Activated CD4-positive, CD25-positive, alpha-beta regulatory T cell (primary cell): ENCODE measurements at places on chromosomes 5 and 9.

- DNase-seq, result no peak
Measured at GRCh38 chr9:127128341-127129072, 6.1 kb upstream of the ANGPTL2 start.

GRCh38 chr9:84781931-84782866 is 112.7 kb downstream of the NTRK2 start:
- no peak for DNase-seq

GRCh38 chr5:109351988-109352864 is 57.5 kb downstream of the PJA2 start:
- DNase-seq, result no peak

- no peak for DNase-seq
Measured at GRCh38 chr5:128553747-128554146, 15.7 kb upstream of the FBN2 start.

GRCh38 chr5:135497971-135498636 is 37.7 kb downstream of the NEUROG1 start:
- DNase-seq, result no peak

GRCh38 chr5:151571270-151572173 is 19.6 kb downstream of the FAT2 start:
- no peak for DNase-seq

- no peak for DNase-seq
Measured at GRCh38 chr9:135982499-135983207, 21.5 kb upstream of the UBAC1 start.

- no peak for DNase-seq
Measured at GRCh38 chr9:14347406-14348122, 33.6 kb upstream of the NFIB start.

DNA sequence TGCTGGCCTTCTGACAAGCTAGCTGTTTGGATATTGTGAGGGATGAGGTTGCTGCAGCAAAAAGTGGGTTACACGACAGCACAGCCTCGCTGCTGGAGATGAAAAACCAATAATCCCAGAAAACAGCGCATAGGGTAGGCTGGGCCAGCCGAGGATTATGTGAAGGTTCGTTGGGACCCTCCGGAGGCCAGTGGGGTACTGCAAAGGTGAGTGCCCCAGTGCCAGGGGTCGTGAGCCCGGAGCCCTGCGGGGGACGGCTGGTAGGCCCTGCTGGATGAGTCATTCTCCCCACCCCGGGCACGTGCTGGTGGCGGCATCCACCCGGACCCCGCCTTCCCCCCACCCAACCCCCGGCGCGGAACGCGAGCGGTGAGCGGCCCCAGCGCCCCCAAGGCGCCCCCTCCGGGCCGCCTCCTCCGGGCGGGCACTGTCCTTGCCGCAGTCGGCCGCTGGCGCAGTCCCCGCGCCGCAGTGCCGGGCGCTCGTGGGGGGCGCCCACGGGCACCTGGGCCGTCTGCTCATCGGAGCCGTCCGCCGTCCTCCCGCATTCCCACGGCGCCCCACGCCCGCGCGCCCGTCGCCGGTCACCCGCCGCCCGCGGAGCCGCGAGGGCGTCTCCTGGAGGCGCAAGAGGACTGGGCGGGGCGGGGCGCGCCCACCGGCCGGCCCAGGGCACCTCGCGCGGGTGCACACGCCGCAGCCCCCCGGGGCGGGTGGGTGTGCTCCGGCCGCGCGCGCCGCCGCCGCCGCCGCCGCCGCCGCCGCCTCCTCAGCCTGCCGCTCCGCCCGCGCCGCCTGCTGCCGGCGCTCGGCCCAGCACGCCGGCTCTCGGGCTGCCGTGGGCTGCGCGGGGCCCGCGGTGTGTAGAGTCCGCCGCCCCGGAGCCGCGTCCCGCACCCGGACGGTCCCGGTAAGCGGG is at the start of gene PHF24:
Gene PHF24, plus strand, starts transcription at position 794 of the 919 bp plus-strand sequence. CDS start 13,014 bp downstream, outside the sequence.
- DNase-seq, result no peak

DNA sequence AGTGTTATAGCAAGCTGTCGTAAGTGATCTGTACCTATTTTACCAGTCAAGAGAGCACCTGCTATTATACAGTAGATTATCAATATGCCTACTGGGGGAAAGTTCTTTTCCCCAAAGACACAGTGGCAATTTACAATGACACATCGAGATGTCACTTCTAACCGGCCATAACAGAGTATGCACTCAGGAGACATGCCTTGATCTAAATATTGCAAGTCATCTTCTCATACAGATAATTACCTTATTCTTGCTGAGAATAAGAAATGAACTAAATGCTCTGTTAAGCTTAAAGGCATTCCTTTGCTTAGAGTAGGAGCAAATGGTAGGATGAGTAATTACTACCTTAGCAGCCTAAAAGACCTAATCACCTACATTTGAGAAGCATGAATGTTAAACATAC is 71.6 kb downstream of the PKD2L2 start:
- DNase-seq, result no peak

DNA sequence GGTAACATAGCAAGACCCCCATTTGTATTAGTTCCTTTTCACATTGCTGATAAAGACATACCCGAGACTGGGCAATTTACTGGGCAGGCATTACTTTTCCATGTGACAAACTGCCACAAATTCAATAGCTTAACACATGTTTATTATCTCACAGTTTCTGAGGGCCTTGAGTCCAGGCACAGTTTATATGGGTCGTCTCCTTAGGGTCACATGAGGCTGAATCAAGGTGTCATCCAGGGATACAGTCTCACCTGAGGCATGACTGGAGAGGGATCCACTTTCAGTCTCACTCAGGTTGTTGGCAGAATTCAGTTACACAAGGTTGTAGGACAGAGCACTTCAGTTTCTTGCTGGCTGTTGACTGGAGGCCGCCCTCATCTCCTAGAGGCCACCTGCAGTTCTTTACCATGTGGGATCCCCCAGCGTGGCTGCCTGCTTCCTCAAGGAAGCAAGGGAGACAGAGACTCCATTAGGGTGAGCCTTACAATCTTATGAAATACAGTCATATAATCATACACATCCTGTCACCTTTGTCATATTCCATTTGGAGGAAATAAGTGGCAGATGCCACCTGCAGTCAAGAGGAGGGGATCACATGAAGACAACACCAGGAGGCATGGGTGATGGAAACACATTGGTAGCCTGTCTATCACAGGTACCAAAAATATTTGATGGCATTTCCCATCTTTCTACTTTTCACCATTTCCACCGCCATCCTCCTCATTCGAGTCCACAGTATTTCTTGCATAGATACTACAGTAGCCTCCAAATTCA is 15.1 kb upstream of the ERAP1 start:
- DNase-seq, result no peak

- no peak for DNase-seq
Measured at GRCh38 chr9:98907055-98907454, 36.7 kb upstream of the COL15A1 start.

DNA sequence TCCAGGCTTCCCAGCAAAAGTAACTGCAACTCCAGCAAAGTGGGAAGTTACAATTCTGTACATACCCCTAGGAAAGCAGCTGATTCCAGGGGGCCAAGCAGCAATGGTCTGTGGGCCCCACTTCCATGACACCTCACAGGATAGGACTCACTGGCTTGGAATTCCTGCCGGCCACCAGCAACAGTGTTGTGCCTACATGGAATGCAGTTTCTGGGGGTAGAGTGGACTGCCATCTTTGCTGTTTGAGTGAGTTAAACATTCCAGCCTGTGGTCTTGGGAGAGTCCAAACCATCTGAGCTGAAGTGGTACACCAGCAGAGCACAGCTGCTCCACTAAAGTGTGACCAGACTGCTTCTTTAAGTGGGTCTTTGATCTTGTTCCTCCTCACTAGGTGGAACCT is 13.4 kb upstream of the FBN2 start:
- no peak for DNase-seq

DNA sequence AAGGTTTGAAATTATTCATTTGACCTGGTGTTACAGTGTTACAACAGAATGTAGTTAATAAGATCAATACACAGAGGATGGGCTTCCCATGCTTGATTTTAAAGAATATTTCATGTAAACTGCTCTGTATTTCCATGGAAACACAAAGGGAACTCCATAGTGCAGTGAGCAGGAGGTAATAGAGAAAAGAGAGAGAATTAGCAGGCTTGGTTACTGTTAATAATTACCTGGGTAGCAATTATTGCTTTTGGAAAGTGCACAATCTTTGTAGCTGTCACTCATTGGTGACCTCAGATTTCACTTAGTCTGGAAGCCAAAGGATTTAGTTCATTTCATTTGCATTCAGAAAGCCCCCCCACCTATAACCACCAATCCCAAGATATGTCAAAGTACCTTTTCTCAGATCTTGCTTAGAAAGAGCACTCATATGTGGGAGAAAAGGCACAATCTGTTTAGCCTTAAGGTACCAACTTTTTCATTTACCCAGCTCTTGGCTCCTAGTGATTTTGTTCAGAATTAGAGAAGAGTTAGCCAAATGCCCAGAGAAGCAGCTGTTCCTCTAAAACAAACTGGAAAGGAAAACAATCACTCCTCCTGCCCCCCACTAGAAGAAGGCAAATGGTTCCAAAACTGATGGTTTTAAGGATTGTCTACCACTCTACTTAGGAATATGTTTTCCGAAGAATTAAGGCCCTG is 234.5 kb upstream of the SLC24A2 start:
- no peak for DNase-seq

DNA sequence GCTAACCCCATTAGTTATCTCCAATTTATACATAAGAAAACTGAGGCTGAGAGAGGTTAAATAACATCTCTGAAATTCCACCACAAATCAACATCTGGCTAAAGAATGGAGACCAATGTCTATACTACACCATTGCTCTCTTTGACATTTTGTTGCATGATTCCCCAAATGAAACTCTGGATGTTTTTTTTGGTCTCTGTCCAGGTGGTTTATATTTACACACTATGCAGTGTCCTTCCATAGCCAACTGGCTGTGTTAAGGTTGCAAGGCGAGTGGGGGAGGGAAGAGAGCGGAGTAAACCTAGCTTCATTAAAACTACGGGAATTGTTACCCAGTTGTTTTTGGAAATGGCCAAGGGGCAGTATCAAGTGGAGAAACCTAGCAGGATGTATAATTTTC is 67.2 kb downstream of the KIF4B start:
- no peak for DNase-seq

DNA sequence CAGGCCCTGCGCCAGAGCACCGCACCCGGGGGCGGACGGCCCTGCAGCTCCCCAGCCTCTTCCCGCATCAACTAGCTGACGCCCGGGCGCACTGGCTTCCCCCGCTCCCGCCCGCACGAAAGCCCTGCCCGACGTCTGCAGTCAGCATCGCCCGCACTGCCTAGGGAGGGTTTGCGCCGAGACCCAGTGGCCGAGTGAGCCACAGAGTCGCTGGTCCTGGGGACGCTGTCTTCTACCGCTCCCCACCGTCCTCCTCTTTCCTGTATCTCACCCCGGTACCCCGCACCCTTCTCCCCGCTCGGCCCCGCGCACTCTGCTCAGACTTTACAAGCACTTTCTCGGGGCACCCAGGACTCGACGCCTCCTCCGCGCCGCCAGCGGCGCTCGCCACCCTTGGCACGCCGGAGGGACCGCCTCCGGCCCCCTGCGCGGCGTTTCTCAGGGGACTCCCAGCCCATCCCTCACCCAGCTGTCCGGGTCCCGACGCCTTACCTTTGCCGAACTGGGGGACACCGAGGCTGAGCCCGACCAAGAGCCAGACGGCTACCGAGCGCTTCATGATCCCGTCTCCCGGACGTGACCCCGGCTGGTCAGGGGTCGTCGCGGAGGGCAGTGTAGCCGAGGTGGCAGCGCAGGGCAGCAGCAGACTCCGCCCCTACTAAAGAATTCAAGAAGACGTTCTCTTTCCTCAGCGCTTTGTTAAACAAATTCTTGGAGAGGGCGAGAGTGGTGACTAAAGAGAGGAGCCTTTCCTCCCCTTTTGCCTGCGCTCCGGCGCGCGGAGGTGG is 670 bp downstream of the EDIL3 start:
- DNase-seq, result no peak

- no peak for DNase-seq
Measured at GRCh38 chr5:5767286-5767928, 344.9 kb downstream of the ICE1 start.

DNA sequence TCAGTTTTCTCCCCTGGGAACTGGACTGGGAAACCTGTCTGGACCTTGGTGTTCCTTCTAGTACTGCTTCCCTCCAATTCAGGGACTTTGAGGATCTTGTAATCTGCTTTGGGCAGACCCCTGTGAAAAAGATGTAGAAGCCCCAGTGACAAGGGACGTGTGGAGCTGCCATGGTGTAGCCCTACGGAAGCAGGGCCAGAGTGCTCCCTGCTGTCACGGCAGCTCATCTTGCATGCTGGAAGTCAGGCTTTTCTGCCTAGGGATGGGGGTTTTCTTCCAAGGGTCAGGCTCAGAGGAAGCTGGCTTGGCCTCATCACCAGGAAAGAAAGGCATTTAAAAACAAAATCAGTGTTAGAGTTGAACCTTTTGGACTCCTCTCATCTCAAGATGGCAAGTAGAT is 86.4 kb downstream of the AMBP start:
- DNase-seq, result no peak

GRCh38 chr9:19629488-19629887 is 159.3 kb downstream of the SLC24A2 start:
- no peak for DNase-seq

DNA sequence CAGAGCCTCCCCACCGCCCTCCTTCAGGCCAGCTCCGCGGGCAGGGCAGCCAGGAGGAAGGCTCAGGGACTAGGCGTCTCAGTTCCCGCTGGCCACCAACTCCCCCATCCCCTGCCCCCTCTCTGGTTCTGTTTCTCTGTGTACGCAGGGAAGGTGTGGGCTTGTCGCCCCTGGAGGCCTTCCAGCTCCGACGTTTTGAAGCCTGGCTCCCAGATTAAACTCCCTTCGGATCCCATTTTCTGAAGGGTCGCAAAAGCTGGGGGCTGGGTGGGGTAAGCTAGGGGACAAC is 346 bp downstream of the ATOX1 start:
- no peak for DNase-seq

- no peak for DNase-seq
Measured at GRCh38 chr5:141558150-141558549, 60.6 kb downstream of the DIAPH1 start.

DNA sequence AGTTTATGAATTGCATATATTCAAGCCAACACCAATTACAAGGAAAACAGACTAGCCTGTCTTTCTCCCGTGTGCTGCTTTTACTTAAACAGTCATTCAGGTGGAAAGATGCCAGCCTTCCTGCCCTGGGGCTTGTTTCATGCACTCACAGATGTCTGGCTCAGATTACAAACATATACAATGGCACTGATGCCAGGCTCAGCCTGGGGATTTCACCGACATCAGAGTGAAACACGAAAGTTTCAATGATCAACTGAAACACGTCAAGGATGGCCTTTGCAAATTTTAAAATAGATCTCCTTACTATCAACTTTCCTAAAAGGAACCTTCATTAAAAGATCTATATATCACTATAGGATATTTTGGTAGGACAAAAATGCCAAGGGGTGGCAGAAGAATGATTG is 1576.5 kb downstream of the EFNA5 start:
- DNase-seq, result no peak

GRCh38 chr9:138043411-138044345 is 166.1 kb downstream of the CACNA1B start:
- no peak for DNase-seq
